Epithelial cell of prostate (primary cell): ENCODE measurements at places on chromosomes 12 and 14.
A peak's percentile ranks its signal among the peaks of the same experiment; 100 is the strongest.

GRCh38 chr14:103859416-103860202, 12.2 kb upstream of the PPP1R13B start:
- DNase-seq = no peak

- no peak for DNase-seq
Measured at GRCh38 chr14:65824285-65824977, 411.9 kb downstream of the FUT8 start.

- DNase-seq = no peak
Measured at GRCh38 chr12:119699199-119699760, 31.3 kb downstream of the PRKAB1 start.

GRCh38 chr12:93896427-93896826, 219.3 kb downstream of the CRADD start:
- DNase-seq = no peak

DNA sequence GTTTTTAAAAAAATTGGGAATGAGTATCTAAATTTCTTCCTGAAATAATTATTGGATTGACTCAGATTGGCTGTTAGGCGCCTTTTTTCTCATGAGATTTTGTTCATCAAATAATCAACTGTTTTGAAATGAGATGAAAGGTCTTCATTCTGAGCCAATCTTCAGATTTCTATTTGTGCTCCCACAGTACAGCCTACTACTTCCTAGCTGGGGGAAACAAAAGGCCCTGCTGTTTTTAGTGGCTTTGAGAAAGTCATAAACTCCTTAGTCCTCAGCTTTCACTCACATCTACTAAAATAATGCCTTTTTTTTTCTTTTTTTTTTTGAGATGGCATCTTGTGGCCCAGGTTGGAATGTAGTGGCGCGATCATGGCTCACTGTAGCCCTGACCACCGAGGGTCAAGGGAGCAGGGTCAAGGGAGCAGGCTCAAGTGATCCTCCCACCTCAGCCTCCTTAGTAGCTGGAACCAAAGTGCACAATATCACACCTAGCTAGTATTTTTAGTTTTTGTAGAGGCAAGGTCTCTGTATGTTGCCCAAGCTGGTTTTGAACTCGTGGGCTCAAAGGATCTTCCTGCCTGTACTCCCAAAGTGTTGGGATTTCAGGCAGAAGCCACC, 15.2 kb downstream of the NACA start:
- DNase-seq = no peak

DNA sequence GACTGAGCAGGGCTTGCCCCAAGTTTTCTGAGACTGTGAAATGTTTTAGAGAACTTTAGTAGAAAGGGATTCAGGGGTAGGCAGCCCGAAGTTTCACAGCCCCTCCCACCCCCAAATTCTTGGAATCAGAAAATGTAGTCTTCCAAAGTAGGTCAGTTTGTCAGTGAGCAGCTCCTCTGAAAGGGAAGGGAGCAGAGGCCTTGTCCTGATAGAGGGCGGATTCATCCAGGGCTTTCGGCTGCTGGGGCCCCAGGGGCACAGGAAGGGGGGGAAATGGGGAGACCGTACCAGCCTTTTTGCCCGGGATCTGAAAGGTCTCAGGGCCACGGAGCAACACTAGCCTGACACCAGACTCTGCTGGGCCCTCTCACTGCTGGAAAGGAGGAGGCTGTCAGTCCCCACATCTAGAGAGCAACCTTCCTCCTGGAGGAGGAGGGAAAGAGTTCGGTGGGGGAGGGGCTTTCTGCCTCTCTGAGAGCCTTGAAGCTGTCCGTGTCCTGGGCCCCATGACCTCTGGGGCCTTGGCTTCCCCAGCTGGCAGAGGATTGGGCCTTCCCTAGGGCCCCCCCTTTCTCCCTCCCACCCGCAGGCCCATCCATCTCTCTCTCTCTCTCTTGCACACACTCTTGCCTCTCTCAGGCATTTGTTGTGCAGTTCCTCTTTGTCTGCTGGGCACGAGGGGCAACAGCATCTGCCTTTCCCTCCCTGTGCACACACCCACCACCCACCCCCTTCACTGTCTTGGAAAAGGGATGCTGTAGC, at the start of gene IKZF4:
Gene IKZF4 (plus strand): TSS at position 621 of the 762 bp plus-strand sequence. CDS start 451 bp downstream, outside the sequence.
- DNase-seq = no peak

- DNase-seq = no peak
Measured at GRCh38 chr12:51536159-51536558, 54.9 kb upstream of the SCN8A start.

DNA sequence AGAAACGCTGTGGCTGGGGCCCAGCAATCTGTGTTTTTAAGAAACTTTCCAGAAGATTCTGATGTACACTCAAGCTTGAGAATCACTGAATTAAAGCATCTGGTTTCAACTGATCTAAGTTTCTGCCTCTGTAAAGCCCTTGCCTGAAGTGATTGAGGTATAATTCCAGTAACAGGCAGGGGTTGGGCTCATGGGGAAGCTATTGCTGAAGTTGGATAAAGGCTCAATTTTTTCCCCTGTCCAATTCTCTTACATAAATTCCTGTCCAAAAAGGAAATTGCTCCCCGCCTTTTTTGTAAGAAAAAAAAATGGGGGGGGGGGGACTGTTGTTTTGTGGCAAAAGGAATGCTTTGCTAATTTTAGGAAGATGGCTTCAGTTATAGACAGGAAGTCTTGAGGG, 337.4 kb downstream of the NUAK1 start:
- no peak for DNase-seq

- DNase-seq = no peak
Measured at GRCh38 chr14:96409701-96410100, 17.8 kb downstream of the AK7 start.

DNA sequence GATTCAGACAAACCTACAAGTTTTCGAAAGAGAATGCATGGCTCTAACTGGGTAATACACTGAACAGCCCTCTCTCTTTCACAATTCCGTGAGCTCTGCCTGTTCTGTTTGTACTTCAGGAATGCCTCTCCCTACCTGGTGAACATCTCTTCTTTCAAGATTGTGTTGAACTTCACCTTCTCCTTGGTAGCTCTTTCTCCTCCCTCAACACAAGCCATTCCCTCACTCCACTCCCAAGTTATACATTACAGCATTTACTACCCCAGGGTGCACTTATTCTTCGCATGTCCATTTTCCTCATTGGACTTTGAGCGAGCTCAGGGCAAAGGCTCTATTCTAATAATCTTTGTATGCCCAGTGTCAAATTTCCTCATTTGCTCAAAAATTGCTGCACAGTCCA, 28.3 kb downstream of the NRDE2 start:
- DNase-seq = no peak

GRCh38 chr12:90794212-90794611, 160.8 kb downstream of the CCER1 start:
- DNase-seq = no peak

DNA sequence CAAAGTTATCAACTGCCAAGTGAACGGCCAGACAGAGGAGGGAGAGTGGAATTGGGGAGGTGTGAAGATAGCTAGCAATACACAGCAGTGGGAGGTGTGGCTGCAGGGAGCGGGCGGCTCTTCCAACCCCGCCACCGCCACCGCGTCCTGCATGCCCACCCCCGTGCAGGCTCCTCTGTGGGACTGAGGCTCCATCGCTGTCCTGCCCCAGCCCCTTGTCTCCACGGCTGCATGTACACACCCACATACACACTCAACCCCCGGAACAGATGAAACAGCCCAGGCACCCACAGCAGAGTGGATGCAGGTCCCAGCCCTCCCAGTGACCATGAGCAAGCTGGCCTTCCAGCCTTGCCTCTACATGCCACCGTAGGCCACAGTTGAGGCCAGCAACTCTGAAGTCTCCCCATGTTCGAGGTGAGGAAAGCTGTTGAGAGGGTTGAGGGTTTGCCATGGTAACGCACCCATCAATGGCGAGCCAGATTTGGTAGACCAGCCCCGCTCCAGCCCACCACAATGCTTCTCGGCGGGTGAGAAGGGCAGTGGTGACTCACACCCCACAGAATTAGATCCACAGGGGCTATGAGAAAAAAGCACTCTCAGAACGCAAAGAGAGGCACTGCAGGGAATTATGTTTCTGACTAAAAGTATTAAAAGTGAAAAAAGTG, 39.3 kb downstream of the PITPNM2 start:
- DNase-seq = no peak

GRCh38 chr14:31269634-31270195, 62.1 kb upstream of the HECTD1 start:
- no peak for DNase-seq

GRCh38 chr12:59828521-59828920, 232.7 kb downstream of the SLC16A7 start:
- DNase-seq = no peak

- peak; percentile 93 for DNase-seq
Measured at GRCh38 chr12:112839386-112839972, 47.9 kb downstream of the RPH3A start.

GRCh38 chr14:80491131-80491530, 279.8 kb upstream of the DIO2 start:
- DNase-seq = no peak

GRCh38 chr14:59688224-59689170, 111.9 kb upstream of the CCDC175 start:
- no peak for DNase-seq
